Suppressor macrophage (primary cell): ENCODE measurements at places on chromosomes 16 and 17.

DNA sequence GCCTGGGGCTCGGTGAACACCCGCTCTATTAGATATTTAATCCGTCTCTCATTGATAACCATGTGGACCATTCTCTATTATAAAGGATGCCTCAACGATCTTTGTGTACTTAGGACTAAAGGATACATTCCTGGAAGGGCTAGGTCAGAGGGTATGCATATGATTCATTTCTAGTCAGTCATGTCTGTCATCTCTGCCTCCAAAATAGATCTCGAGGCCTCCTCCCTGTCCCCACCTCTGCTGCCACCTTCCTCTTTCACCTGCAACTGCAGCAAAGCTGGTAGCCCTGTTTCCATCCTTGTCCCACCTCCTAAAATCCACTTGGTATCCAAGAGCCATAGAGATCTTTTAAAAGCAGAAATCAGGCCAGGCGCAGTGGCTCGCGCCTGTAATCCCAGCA lies 121.5 kb downstream of the KATNIP start:
- DNase-seq = no peak

GRCh38 chr16:71293919-71294318 lies 4.7 kb upstream of the CMTR2 start:
- DNase-seq = no peak

- DNase-seq = no peak
These were observed 12.0 kb upstream of the ENDOV start for GRCh38 chr17:80402959-80403358.

DNA sequence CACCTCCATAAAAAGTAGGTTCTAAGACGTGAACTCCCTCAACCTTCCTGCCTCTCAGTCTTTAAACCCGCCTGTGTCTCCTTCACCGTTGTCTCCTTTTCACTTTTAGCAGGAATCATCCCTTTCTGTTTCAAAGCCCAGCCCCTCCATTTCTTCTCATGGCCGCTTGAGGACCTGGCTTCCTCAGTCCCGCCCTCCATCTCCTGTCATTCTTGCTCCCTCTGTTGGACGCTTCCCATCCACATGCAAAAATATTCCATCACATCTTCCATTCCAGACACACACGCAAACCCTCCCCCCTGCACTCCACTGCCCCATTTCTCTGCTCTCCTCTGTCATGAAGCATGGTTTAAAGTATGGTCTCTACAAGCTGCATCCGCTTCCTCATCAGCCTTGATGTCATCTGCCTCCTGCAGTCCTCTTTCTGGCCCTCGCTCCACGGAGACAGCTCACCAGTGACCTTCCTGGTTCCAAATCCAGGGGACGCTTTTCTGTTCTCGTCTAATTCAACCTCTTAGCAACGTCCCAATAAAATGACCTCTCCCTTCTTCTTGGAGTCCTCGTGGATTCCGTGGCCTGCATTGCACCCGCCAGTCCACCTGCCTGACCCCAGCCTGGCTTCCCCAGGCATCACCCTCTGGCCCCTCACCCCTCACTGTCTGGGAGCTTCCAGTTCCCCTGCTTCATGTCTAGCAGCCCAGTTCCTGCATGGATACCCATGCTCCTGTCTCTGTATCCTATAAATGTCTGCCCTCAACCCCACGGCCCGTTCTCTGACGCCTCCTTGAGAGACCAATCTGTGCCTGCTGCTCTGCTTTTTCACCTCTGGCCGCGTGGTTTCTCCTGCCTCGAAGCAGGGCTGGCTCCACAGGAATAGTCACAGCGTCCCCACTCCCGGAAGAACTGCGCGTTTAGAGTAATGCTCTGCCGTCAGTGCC lies 26.2 kb downstream of the ANKRD40 start:
- peak; percentile 69 for DNase-seq

- no peak for DNase-seq
These were observed 2.6 kb downstream of the CACNA1H start for GRCh38 chr16:1155353-1156054.

DNA sequence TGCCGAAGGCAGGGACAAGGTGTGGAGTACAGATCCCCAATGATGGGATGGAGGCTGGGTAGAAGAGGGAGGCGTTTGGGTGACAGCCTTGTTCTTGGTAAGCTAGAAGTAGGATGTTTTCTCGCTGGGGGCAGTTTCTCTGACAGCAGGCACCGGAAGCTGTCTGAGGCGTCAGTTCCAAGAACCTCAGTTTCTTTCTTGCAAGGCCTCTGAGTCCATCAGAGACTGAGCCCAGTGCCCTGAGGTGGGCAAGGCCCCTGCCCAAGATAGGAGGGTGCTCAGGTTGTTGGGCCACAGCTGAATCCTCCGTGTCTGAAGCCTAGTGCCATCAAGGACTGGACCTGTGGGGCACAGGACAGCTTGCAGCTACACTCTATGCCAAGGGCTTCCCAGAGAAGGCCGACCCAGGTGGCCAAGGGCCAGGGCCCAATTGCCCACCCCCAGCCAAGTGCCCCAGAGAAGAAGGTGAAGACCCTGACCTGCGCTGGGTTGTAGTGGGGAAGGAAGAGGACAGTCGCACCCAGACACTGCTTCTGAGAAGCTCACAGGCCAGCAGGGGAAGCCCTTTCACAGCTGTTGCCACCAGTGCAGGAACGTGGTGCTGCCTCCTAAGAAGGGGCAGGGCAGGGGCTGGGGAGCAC lies 13.1 kb downstream of the CYB5D2 start:
- no peak for DNase-seq

GRCh38 chr17:33989361-33990148 lies 265.5 kb upstream of the CCL2 start:
- DNase-seq = peak; percentile 9

DNA sequence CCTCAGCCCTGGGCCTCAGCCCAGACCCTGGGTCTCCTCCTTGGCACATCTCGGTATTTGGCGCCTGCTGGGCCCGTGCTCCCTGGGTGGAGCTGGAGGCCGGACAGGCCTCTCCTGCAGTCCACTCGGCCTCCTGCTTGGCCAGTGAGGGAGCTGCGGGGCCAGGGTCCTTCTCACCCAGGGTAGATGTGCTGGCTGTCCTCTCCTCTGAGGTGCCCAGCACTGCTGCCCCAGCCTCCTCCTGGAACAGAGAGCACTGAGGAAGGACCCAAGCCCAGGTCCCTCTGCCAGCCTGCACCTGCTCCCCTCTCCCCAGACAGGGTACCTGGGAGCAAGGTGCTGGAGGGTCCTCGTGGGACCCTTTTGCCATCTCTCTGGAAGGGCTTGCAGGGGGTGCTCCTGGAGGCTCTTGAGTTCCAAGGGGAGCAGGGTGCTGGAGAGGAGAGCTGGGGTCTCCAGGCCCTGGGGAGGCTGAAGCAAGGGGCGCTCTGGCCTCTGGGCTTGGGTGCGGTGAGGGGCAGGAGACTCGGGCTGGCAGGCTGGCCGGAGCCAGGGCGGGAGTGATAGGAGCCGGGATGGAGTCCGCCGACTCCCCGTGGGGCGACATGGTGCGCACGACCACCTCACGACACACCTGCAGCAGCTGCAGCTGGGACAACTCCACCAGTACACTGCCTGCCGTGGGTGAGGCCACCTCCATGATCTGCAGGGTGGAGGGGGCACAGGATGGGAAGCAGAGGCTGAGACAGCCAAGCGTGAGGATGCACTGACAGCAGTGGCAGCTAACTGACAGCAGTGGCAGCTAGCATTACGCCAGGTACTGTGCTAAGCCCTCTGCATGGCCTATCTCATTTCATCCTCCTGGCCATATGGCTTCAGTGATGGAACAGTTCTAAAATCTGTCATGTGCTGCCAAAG lies 17.8 kb downstream of the TSPOAP1 start:
- peak; percentile 1 for DNase-seq

- DNase-seq = no peak
These were observed 224.9 kb downstream of the PRKCA start for GRCh38 chr17:66527335-66527734.

DNA sequence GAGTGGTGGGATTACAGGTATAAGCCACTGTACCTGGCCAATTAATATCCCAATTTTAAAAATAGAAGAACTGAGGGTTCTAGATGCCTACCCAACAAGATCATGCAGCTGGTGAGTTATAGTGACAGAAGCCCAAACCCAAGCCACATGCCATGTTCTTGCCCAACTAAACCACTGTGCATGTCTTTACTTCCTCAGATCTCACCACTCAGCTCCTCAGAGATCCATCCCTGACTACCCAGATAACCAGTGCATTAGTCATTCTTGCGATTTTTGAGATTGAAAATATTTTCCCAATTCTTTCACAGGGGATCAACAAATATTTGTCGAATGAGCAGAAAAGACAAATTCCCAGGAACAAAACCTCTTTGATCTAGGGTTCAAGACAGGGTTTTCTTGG lies 303.1 kb downstream of the CBLN1 start:
- DNase-seq = no peak

GRCh38 chr17:13182854-13183253 lies 165.0 kb upstream of the ELAC2 start:
- DNase-seq = no peak

GRCh38 chr17:65346166-65346565 lies 209.0 kb downstream of the RGS9 start:
- no peak for DNase-seq

DNA sequence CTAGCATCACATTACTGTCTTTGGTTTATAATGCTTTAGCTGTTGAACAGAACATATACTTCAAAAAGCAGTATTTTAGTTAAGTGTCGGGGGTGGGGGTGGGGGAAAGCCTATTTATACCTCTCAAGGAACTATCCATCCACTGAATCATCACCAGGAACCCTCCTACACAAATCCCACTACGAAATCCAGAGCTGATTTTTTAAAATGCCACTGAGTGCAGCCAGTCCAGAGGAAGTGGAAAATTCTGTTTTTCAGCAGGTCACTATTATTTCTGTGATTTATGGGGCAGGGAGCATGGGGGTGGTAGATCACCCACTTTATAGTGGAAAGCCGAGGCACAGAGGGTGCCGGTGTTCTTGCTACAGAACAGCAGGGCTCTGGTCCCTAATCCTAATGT lies 284.1 kb downstream of the SOX9 start:
- no peak for DNase-seq

DNA sequence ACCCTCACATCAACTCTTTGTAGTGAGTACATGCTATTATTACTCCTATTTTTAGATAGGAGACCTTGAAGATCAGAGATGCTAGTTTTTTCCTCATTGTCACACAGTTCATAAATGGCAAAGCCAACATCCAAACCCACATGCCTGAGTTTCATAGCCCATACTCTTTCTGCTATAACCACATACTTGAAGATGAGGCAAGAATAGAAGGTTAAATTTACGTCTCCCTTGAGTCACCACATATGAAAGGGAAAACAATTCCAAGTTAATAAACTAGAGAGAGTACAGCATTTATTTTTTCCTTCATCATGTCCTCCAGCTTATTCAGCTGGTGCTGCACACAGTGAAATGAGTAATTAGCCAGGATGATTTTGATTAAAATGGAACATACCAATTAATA lies 23.7 kb downstream of the NUDT7 start:
- no peak for DNase-seq

- DNase-seq = no peak
These were observed 43.5 kb downstream of the PEMT start for GRCh38 chr17:17548044-17548443.

DNA sequence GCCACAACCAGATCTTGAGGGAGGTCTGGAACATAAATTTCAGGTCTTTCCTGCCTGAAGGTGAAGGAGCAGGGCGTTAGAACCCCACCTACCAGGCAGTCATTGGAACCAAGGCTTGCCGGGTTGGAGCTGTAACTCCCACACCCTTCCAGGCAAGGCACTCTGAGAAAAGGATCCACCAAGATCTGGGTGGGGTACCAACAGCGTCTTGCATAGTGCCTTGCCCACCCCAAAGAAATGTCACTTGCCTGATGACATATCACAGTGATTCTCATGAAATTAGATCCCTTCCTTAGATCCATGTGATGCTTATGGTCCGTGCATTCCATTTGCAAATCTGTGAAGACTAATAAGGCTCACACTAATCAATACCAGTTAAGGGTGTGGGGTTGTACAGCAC lies 201.3 kb downstream of the KATNIP start:
- DNase-seq = no peak

DNA sequence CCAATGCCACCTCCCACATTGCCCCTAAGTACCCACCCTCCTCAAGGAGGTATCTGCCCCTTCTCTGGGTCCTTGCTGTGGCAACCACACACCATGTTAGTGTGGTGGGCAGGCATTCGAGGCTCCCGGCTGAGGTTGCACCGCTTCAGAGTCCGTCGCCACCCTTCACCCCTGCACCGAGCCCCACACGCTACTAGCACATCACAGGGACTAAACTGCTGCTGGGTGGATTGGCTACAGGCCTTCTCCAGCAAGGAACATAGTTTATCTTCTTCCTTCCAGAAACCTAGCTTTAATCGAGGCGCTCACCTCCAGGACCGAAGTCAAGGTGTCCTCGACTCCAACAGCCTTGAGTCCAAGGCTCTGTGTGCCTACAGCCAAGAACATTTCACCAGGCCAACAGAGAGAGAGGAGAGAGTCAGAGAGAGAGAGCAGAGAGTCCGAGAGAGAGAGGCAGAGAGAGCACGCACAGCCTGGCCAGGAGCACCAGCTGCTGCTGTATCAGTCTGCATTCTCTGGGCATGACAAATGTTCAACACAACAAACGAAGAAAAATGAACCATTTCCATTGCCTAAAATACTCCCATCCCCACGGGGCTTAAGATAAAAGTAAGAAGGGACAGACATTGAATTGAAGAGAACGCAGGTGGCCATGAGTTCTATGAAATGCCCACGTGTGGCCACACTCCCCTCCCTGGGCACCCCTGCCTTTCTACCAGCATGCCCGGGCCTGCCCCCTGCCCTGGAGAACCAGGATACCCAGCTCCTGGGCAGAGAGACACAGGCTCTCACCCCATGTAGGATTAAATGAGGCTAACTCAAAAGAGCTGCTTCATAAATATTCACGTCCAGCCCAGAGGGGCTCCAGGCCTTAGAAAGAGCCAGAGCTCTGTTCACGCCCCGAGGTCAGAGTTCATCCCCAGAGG lies 94.9 kb downstream of the RBFOX3 start:
- DNase-seq = no peak

DNA sequence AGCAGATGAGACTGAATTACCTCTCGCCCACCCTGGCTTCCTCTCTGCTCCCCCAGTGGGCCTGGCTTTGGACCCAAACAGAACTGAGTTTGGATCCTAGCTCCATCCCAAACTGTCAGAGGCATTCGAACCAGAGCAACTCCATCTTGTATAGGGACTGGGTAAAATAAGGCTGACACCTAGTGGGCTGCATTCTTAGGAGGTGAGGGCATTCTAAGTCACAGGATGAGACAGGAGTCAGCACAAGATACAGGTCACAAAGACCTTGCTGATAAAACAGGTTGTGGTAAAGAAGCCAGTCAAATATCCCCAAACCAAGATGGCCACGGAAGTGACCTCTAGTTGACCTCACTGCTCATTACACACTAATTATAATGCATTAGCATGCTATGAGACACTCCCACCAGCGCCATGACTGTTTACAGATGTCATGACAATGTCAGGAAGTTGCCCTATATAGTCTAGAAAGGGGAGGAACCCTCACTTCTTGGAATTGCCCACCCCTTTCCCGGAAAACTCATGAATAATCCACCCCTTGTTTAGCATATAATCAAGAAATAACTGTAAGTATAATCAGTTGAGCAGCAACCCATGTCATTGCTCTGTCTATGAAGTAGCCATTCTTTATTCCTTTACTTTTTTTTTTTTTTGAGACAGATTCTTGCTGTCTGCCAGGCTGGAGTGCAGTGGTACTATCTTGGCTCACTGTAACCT lies 44.4 kb downstream of the LYRM1 start:
- no peak for DNase-seq
